T follicular helper cell (primary cell): ENCODE measurements at places on chromosomes 11 and 22.
A peak's percentile ranks its signal among the peaks of the same experiment; 100 is the strongest.

GRCh38 chr22:36331306-36331911 is 56.4 kb downstream of the MYH9 start:
- peak; percentile 70 for DNase-seq

DNA sequence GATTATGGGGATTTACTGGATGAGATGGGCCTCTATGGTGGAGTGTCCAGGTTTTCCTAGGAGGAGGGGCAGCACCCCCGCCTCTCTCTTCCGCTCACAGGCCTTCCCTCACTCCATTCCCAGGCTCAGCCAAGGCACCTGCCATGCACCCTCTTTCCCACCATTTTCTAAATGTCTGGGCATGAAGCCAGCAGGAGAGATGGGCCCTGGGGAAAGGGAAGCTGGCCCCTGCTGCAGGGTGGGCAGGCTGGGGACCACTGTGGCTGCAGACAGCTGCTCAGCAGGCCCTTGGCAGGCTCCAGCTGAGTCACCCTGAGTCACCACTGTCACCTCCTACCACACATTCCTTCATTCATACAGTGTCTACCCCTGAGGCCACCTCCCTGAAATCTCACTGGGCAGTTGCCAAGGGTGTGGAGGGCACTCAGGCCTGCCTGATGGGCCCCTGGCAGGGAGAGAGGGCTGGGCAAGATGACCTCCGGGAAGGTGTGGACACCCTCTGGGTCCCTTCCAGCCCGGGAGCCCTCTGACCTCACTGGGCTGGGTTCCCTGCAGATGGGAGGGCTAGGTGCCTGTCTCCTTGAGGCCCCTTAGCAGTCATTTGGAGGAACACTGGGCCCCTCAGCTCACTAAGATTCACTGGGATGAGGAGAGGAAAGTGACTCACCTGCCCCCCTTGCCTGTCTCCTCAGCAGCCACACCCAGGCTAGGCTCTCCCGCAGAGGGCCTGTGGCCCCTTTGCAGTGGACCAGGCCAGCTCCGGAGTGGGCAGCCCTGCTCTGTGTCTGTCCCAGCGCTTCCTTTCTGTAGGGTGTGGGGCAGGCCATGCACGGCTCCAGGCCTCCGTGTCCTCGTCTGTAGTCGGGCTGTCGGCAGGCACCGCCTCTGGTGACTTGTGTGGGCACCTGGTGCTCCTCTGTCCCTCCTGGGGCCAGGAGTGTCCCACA is 7.8 kb downstream of the MYEOV start:
- DNase-seq = no peak

DNA sequence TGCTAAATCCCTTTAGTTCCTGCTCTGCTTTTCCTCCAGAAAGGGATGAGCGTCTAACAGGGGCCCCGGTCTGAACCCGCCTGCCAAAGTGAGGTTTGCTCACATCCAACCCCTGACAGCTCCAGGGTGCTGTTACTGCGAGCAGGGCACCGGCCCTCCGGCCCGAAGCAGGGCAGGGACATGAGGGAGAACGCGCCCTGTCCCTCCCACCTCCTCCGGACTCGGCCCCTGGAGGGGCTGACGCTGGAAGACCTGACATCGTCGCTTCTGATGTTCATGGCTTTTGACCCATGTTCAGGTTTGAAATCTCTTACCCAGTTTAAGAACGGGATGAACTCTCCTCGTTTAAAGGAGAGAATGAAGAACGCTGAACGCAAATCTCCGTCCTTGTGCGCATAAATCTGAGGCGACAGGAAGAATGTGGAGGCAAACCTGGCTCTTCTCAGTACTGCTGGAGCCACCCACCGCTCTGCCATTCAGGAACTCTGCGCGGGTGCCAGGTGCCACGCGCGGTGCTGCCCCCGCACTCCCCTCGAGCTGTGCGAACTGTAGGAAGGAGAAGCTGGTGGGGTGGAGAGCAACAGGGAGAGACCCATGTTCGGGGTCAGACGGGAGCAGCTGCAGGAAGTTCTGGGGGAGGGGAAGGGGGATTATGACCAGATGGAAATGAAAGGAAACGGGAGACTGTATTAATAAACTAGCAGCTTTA is 826 bp upstream of the EEF1G start:
- no peak for DNase-seq

DNA sequence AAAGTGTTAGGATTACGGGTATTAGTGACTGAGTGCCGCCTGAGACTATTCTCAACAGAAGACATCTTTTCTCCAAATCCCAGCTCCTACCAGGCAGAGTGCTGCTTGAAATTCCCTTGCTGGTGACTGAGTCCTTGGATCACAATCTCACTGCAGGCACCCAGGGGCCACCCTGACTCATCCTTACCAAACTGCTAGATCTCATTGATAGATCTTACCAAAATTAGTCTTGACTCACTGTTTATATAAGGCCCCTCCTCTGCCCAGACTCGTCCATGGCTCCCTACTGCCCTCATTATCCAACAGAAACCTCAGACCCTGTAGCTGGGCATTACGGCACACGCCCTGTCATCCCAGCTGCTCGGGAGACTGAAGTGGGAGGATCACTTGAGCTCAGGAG is 14.7 kb downstream of the TBC1D10A start:
- no peak for DNase-seq

DNA sequence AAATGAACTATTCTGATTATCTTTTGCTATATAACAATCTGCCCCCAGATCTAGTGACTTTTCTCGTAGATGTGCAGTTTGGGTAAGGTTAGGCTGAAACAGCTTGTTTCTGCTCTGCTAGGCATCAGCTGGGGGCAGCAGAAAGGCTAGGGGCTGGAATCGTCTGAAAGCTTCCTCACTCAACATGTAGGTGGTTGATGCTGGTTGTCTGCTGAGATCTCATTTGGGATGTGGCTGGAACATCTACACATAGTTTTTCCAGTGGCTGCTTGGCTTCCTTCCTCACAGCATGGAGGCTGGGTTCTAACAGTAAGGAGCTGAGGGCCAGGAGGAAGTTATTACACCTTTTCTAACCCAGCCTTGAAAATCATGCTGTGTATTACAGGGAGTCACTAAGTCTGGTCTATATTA is 30.2 kb downstream of the USP47 start:
- DNase-seq = no peak

GRCh38 chr11:14386895-14387480 is 28.0 kb upstream of the RRAS2 start:
- DNase-seq = no peak
